ENCODE measurements at places on chromosomes 1 and 21. TPM values are rescaled to one million over a fixed set of nuclear protein-coding genes. Genes with fewer than 3 reads are reported as not detected.

- H3K27ac ChIP-seq: no peak overlapping the region
- no peaks in the 10 kb centered on the region for H3K36me3 ChIP-seq
- peak; percentile 4 for DNase-seq
- H3K4me1 ChIP-seq: peaks cover 2% of the 10 kb centered on the region
- no peak overlapping the region for H3K4me3 ChIP-seq
Measured at GRCh38 chr1:248243204-248243603, 12.0 kb downstream of the OR2M4 start.

DNA sequence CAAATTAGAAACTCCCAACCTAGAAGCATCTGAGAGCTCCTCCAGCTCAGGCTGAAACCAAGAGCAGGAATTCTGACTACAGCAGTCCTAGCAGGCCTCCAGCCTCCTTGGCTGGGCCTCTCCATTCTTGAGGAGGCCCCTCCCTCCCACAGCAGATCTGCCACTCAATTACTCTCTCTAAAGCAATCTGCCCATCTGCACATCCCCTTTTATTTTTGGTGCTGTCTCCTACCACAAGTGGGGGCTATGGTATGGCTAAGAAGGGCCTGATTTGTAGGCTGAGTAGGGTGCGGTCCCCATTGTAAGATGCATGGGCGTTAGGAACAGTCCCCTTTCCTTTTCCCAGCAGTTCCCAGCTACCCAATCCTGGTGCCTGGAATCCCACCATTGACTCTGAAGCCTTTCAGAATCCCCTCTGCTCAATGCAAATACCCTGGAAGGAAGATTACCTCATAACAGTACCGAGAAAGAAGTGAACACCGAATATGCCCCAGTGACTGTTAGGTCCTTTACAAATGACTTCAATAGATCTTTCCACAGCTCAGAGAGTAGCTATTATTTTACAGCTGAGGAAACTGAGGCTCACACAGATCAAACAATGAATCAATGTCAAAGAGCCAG, 11.6 kb upstream of the TTC39A start:
- peaks cover 57% of the 10 kb centered on the region for H3K27me3 ChIP-seq
- H3K36me3 ChIP-seq: no peaks in the 10 kb centered on the region
- no peak overlapping the region for H3K4me3 ChIP-seq
- peaks cover 2% of the 10 kb centered on the region for H3K4me1 ChIP-seq
- no peak for DNase-seq
- H3K27ac ChIP-seq: no peak overlapping the region

DNA sequence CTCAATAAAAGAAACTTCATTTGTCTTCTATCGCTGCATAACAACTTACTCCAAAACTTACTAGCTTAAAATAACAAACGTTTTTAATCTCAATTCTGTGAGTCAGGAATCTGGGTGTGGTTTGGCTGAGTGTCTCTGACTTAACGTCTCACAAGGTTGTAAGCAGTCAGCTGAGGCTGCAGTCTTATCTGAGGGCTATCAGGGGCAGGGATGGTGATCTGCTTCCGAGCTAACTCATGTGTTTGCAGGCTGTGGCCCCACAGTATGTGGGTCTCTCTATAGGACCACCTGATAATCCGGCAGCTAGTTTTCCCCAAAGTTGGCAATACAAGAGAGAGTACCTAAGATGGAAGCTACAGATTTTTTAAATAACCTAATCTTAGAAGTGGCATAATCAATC, 234.2 kb upstream of the FGGY start:
- H3K36me3 ChIP-seq: peaks cover 2% of the 10 kb centered on the region
- H3K27ac ChIP-seq: peak overlapping the region; percentile 26
- DNase-seq: no peak

DNA sequence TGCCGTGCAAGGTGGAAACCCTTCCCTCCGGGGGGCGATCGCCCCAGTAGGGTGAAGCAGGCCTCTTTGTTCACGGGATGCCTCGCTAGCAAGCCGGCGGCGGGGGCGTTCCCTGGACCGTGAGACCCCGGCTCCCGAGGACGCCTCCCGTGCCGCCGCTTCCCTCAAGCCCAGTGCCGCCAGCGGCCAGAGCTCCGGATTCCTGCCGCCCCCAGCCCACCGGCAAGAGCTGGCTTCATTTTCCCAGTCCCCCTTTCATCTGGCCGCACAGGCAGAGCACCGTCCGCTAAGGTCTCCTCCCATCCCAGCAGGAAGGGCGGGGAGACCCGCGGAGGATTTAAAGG, 16.3 kb downstream of the IER5 start:
- no peaks in the 10 kb centered on the region for H3K36me3 ChIP-seq
- peak overlapping the region; percentile 35 for H3K27ac ChIP-seq
- peaks cover 13% of the 10 kb centered on the region for H3K27me3 ChIP-seq
- DNase-seq: peak; percentile 53
- H3K4me3 ChIP-seq: peak overlapping the region; percentile 78
- peaks cover 56% of the 10 kb centered on the region for H3K4me1 ChIP-seq

DNA sequence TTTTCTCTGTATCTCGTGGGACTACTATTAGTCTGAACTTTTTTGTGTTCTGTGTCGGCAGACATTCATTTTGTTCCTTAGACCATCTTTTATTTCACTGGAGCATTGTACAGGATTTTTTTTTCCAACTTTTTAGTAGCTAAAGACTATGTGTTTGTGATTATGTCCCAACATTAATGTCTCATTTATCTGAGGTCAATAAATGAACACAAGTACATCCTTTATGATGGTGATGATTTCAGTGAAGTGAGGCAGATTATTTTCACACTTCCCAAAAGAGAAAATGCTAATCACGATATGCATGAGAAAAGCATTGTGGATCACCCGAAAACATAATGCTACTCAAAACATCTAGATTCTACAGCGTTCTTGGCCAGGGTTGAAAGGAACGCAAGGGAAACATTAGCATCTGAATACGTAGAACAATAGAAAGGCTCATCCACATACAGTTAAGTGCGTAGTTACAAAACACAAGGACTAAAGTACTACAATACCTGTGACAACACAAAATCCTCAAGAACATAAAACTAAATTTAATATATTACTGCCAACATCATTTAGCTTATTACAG, 981.7 kb upstream of the NCAM2 start:
- H3K4me1 ChIP-seq: no peaks in the 10 kb centered on the region
- DNase-seq: no peak
- H3K27ac ChIP-seq: no peak overlapping the region
- H3K27me3 ChIP-seq: no peaks in the 10 kb centered on the region
- H3K36me3 ChIP-seq: no peaks in the 10 kb centered on the region

DNA sequence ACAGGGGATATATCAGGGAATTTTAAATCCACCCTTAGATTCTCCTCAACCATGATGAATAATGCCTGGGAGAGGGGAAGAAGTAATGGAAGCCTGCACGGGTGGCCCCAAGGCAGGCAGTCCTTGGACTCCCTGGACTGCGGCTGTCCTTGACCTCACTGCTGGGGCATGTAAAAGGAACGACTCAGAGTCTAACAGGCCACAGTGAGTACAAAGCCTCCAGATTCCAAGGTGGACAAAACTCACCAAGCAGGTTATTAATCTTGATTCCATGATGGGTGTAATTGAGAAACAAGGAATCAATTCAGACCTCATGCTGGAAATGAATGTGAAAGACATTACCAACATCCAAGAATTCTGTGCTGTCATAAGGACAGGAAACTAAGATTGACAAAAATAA, 13.0 kb upstream of the ARHGAP29 start:
- no peaks in the 10 kb centered on the region for H3K36me3 ChIP-seq
- H3K4me1 ChIP-seq: peaks cover 8% of the 10 kb centered on the region
- peaks cover 69% of the 10 kb centered on the region for H3K27me3 ChIP-seq

GRCh38 chr21:36388835-36389234, 3.6 kb downstream of the CHAF1B start:
- DNase-seq: no peak
- H3K36me3 ChIP-seq: peaks cover 53% of the 10 kb centered on the region
- no peak overlapping the region for H3K27ac ChIP-seq
- no peak overlapping the region for H3K4me3 ChIP-seq
- peaks cover 14% of the 10 kb centered on the region for H3K4me1 ChIP-seq

DNA sequence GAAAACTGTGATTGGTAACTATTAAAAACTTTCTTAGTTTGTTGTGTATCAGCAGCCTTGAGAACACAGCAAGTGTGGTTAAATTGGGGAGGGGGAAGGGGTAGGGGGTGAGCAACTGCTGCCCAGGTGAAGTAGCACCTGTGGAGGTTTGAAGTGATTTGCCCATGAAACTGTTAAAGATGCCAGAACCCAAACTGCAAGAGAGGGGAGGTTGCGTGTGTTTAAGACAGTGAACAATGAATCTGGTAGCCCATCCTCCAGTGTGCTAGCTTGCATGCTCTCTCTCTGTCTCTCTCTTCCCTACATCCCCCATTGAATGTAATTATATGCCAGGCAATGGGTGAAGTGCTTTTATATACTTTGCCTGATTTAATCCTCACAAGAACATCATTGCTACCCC, 154.7 kb downstream of the RUNX1 start:
- H3K36me3 ChIP-seq: peaks cover 26% of the 10 kb centered on the region
- H3K4me3 ChIP-seq: no peak overlapping the region
- DNase-seq: no peak
- H3K4me1 ChIP-seq: peaks cover 36% of the 10 kb centered on the region

- H3K4me3 ChIP-seq: no peak overlapping the region
- peaks cover 20% of the 10 kb centered on the region for H3K4me1 ChIP-seq
- H3K27ac ChIP-seq: no peak overlapping the region
- no peaks in the 10 kb centered on the region for H3K36me3 ChIP-seq
- H3K27me3 ChIP-seq: no peaks in the 10 kb centered on the region
Measured at GRCh38 chr1:222791006-222791710, 23.7 kb upstream of the DISP1 start.

GRCh38 chr21:27077501-27077900, 110.6 kb upstream of the ADAMTS5 start:
- H3K4me3 ChIP-seq: no peak overlapping the region
- no peak overlapping the region for H3K27ac ChIP-seq
- DNase-seq: no peak
- no peaks in the 10 kb centered on the region for H3K4me1 ChIP-seq
- no peaks in the 10 kb centered on the region for H3K27me3 ChIP-seq

- H3K4me3 ChIP-seq: no peak overlapping the region
- no peaks in the 10 kb centered on the region for H3K36me3 ChIP-seq
- no peaks in the 10 kb centered on the region for H3K27me3 ChIP-seq
- H3K27ac ChIP-seq: no peak overlapping the region
- no peak for DNase-seq
- H3K4me1 ChIP-seq: peaks cover 4% of the 10 kb centered on the region
Measured at GRCh38 chr1:107653765-107654164, 311.2 kb downstream of the VAV3 start.

GRCh38 chr21:24179110-24179509, 1428.2 kb downstream of the MRPL39 start:
- no peak overlapping the region for H3K27ac ChIP-seq
- no peak for DNase-seq
- no peaks in the 10 kb centered on the region for H3K4me1 ChIP-seq
- no peaks in the 10 kb centered on the region for H3K27me3 ChIP-seq
- H3K4me3 ChIP-seq: no peak overlapping the region

- no peaks in the 10 kb centered on the region for H3K27me3 ChIP-seq
- peaks cover 24% of the 10 kb centered on the region for H3K36me3 ChIP-seq
- peaks cover 61% of the 10 kb centered on the region for H3K4me1 ChIP-seq
- peak overlapping the region; percentile 85 for H3K27ac ChIP-seq
- peak overlapping the region; percentile 88 for H3K4me3 ChIP-seq
Measured at GRCh38 chr1:40708750-40709099, 17.2 kb downstream of the NFYC start.

- no peak overlapping the region for H3K4me3 ChIP-seq
- H3K36me3 ChIP-seq: no peaks in the 10 kb centered on the region
- no peak overlapping the region for H3K27ac ChIP-seq
- peak; percentile 36 for DNase-seq
- peaks cover 31% of the 10 kb centered on the region for H3K27me3 ChIP-seq
Measured at GRCh38 chr1:209884665-209885117, 53.3 kb upstream of the SYT14 start.

STUM gene
- not detected for total RNA-seq

B3GALT5 gene
- total RNA-seq: not detected

TBX15 gene
- not detected for total RNA-seq

RSPO1 gene
- total RNA-seq: not detected

FAM78B gene
- total RNA-seq: 0.74 TPM

GJC2 gene
- total RNA-seq: 1.1 TPM

TPRG1L gene
- 9.5 TPM for total RNA-seq

All from activated naive CD8-positive, alpha-beta T cell treated with anti-CD3 and anti-CD28 coated beads for 36 hours (primary cell).